ENCODE measurements at places on chromosomes 6 and 20. TPM values are rescaled to one million over a fixed set of nuclear protein-coding genes. Genes with fewer than 3 reads are reported as not detected.

DNA sequence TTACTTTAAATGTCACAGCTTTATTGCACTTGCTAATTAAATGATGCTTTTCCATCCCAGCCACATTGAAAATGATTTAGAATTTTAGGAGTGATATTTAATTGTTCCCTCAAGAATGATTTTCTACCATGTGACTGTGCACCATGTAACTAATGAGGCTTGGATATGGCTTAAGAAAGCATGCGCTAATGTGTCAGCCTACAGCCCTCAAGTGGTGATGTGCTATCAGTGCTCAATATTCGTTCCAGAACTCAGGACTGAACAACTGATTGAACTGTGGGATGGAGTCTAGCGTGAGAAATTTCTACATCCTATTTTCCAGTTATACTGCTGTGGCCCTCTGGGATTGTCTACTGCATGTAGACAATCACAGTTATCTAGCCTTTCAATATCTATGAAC, 71.5 kb downstream of the PKIB start:
- DNase-seq, result no peak

DNA sequence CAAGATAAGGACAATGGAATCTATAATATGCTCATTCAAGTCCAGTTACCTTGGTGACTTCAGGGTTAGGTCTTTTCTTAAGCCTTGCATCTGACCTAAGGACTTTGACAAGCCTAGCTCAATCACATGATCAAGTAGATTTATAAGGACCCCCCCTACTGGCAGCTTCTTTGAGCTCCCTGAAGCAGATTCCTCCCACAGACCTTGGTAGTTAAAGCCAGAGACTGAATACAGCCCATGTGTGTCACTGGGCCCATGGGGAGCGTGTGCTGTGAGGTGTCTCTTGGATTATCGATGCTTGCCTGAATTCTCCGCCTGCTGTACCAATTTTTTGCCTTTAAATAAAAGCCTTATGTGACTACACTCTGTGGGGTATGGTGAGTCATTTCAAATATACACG, 372.7 kb upstream of the RGS17 start:
- DNase-seq, result peak; percentile 38

Gene LRRC73
- total RNA-seq, result not detected

Gene OR2J3
- total RNA-seq, result not detected

Gene ERVFRD-1
- not detected for total RNA-seq

DNA sequence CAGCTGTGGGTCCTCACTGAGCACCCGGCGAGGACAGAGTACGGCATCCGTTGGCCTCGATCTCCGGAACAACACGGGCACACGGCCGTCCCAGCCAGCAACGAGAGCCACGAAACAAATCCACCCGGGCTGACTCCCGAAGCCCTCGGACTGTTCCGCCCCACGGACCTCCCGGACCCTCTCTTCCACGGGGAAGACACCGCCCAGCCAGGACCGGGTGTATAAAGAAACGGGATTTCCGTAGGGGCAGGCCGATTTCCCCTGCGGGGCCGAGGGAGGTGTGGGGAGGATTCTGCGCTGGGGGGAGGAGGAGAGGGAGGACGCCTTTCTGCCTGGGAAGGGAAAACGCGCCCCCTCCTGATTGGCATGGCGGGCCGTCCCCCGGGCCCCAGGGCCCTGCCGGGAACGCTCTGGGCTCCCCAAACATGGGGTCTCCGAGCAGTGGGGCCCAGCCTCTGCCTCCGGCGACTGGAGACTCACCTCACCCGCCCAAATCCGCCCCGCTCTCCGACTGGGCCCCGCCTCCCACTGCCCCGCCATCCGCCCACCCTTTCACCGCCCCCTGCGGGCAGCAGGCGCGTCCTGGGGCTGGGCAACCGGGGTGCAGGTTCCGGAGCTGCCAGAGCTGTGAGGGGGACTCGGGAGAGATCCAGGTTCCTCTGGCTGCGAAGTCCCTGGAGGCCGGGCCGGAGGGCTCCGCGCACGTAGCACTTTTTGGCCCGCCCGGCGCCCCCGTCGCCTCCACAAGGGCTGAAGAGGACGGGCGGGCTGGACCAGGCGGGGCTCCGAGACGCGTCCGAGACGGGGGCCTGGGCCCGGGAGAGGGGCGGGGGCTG, 679 bp upstream of the PPDPF start:
- peak; percentile 93 for DNase-seq

Gene NKX2-4
- total RNA-seq, result 3.9 TPM

DNA sequence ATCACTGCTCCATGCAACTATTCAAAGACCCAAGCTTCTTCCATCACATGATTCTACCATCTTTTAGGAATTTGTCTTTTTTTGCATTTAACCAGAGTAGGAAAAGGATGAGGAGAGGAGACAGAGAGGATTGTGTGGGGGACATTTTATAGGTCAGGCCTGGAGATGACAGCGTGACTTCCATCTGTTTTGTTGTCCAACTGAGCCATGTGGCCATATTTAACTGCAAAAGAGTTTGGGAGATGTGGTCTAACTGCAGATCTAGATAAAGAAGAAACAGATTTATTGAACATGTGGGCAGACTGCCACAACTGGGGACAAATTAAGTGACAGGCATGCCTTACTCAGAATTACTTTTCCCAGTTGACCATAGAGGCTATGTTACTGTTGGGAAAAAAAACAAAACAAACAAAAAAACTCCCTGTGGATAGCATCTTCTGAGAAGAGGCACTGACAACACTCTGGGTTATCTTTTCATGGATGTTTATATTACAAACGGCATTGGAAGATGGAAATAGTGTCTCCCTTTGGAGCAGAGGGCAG, 18.9 kb upstream of the MOCS1 start:
- no peak for DNase-seq

DNA sequence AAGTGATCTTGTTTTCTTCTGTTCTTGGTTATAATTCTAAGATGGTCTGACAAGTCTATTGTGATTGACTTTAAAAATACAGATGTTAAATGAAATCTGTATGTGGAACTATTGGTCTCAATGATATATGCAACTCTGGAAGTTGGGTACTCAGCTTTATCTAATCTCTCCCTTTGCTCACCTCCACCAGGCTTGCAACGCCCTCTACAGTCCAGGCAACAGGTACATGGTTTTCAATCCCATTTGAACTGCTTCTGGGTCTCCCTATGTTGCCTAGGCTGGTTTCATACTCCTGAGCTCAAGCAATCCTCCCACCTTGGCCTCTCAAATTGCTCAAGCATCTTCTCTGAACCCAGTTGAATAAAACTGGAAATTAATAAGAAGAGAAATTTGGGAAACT, 25.6 kb upstream of the HLA-DQB1 start:
- no peak for DNase-seq

GRCh38 chr6:21808551-21809242, 215.1 kb downstream of the SOX4 start:
- DNase-seq, result peak; percentile 54

Gene BHLHE23
- not detected for total RNA-seq

DNA sequence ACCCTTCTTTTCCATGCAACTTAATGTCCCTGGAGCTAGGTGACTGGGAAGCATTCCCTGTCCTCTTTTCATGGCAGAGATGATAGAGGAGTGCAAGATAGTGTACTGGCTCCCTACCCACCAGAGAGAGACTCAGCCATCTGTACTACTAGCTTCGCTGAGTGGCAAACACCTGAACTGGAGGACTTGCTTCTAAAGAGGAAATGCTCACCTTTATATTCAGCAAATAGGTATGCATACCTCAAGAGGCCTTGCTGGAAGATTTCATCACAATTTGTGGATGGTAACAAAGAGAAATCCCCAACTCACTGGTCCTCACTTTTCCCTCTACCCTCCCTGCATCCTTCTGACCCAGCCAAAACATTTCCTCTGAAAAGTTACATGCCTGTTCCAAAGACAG, 124.1 kb downstream of the FOXA2 start:
- DNase-seq, result no peak

DNA sequence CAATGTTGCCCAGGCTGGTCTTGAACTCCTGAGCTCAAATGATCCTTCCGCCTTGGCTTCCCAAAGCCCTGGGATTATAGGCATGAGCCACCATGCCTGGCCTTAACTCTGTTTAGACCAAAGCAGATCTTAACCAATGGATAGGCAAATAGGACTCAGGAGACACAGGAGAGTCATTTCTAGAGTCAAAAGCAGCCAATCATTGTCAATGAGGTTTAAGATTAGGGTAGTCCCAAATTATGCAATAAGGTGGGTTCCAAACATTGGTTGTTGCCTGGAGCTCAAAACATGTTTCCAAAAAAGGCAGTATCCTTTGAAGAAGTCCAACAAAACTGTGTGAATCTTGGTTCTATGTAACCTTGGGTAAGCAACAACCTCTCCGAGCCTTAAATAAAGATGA, 95.7 kb upstream of the JARID2 start:
- no peak for DNase-seq

Gene MLN
- total RNA-seq, result not detected
